Left forelimb (tissue), 1 donor: ENCODE measurements at places on chromosomes 7 and 10.

GRCh38 chr7:54839575-54840213 is 80.7 kb upstream of the SEC61G start:
- peak; percentile 71 for DNase-seq

GRCh38 chr7:7990441-7990761 is 21.8 kb downstream of the GLCCI1 start:
- DNase-seq, result no peak

GRCh38 chr7:20827172-20827571 is 40.5 kb upstream of the SP8 start:
- no peak for DNase-seq

- no peak for DNase-seq
These were observed 2.7 kb upstream of the PDCD4 start for GRCh38 chr10:110868981-110869380.

- no peak for DNase-seq
These were observed 9.7 kb downstream of the CD36 start for GRCh38 chr7:80648031-80648600.

GRCh38 chr10:88196291-88196690 is 332.9 kb downstream of the PTEN start:
- DNase-seq, result no peak

DNA sequence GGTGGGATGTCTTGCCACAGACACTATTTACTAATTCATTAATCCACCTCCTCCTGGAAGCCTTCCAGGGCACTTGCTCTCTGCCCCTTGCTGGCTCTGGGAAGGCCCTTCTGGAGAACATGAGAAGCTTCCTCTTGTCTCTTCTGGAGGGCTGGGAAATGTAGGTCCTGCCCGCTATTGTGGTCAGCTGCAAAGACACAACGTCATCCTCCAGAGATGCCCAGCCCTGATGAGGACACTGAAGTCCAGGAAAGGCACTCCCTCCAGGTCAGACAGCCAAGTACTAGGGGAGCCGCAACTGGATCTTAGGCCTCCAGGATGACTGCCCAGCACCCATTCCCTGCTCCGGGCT is 9.6 kb upstream of the TACR2 start:
- no peak for DNase-seq

DNA sequence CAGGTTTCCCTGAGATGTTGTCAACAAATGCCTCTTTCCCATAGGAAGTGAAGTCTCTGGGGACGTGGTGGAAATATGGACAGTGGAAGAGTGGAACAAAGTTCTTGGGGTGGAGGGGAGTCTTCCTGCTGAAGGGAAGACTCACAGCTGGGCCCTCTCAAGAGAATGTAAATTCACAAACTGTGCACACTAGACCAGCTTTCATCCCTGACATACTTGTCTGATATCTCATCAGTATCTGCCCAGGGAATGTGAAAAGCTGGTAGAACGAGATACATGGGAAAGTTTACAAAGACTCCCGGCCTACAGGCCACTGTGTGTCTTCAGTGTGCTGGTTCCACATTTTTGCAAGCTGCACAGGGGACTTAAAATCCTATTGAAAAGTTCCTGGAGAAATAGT is 16.7 kb upstream of the CCDC3 start:
- no peak for DNase-seq

DNA sequence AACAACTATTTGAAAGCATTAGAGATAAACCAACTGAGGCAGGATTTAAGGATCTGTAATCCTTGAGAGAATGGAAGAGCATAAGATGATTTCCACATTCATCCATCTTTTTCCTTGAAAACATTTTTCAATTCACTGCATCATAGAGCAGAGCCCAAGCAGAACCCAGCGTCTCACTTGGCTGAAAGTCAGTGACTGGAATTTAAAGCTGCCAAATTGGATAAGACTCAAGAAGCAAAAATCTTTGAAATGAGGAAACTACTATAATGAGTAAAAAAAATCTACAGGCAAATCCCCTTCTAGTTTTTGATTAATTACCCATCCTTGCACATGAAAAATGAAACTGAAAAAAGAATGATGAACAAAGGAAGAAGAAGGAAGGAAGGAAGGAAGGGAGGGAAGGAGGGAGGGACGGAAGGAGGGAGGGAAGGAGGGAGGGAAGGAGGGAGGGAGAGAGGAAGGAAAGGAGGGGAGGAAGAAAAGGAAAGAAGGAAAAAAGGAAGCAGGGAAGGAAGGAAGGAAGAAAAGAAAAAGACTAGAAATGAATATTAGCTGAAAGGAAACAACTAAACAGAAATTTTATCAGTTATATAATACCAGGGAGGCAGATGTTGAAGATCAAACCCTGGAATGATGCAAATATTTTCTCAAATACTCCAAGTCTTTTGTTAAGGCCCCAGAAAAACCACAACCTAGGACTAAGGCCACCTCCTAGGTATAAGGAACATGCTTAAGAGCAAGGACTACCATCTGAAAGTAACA is 336.3 kb upstream of the MAGI2 start:
- no peak for DNase-seq

DNA sequence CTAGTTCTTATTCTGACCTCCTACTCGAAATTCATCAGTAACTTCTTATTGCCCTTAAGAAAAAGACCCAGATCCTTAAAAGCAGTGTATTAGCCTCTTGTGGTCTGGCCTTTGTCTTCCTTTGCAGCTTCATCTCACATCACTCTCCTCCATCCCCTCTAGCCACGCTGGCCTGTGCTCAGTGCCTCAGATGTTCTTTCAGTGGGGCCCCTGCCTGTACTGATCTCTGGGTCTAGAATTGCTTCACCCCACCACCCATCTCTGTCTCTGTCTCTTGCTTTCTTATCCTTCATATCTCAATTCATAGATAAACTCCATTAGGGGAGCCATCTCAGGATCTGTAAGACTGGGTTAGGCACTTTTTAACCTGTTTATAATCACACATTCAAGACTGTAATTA is 1178.5 kb upstream of the C7orf33 start:
- DNase-seq, result no peak

DNA sequence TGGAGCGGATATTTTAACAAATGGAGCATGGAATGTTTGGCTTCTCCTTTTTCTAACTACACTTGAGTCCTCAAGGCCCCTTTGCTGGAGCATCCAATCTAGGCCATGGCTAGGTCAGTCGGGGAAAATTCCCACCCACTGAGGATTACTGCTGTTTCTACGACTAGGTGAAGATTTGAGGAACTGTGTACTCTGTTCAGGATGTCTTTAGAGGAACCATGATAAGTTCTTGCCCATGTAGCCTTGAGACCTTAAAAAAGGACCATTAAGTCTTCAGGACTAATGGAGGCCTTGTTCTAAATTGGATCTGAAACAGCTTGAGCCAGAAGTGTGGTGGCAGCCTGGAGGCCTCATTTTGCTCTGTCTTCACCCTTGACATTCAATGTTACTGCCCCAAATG is 6.2 kb downstream of the AGK start:
- no peak for DNase-seq

DNA sequence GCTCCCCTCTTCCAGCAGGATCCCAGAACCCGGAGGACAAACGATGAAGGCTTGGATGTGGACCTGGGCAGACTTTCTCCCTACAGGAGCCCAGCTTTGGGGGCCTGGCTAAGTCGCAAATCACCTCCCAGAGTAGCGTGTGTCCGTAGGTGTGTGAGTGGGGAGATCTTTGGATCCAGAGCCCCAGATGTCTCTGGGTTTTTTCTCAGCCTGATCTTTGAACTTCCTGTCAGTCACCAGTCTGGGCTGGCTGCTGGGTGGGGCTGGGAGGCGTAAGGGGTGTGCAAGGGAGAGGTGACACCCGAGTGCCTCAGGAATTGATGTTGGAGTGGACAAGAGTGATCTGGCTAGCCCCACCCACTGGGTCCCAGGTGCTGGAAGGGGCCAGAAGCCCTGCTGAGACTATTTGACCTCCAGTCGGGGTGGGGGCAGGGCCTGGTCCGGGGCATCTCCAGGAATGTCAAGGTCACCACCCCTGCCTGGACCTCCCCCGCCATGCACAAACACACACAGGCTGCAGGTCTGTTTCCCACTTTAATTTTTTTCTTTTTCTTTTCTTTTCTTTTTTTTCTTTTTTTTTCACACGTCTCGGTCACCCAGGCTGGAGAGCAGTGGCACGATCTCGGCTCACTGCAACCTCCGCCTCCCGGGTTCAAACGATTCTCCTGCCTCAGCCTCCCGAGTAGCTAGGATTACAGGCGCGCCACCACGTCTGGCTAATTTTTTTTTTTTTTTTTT is at the start of gene MOGAT3:
MOGAT3 (minus strand) TSS at position 175 of the 738 bp plus-strand sequence. CDS start 182 bp downstream, outside the sequence.
- DNase-seq, result no peak

- no peak for DNase-seq
These were observed 171.2 kb upstream of the CHRM2 start for GRCh38 chr7:136697271-136697670.

DNA sequence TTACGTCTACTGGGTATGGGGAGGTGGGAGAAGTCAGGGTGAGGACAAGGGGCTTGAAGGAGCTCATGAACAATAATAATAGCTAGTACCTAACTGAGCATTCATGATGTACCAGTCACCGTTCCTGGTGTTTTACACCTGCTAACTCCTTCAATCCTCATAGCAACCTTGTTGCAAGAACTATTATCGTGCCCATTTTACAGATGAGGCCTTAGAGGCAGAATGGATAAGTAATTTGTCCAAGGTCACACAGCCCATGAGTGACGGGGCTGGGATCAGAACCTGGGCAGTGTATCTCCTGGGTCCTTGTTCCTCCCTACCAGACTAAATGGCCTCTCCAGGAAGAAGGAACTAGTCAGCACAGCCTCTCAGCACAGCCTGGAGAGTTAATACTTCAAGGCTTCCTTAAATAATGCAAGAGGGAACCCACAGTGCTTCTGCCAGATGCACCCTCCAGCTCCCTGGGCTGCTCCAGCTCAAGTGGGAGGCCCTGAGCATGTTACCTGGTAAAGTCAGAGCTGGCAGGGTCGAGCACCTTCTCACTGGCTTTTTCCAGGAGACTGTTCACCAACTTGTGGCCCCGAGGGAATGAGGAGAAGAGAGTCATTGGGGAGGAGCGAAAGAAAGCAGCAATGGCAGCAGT is 28.8 kb downstream of the RRP12 start:
- no peak for DNase-seq

DNA sequence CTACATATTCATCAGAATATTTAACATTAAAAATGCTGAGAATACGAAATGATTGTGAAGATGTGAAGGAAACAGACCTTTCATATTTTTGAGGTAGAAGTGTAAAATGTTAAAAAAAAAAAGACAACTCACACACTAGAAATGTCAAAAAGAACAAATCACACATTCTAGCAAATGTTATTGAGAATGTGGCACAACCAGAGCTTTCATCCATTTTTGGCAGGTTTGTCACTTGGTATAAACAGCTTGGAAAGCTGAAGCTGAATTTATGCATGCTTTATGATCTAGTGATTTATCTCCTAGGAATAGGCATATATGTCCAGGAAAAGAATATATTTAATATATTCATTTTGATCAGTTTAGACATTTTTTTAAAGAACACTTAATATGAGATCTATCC is 784.9 kb upstream of the GHITM start:
- DNase-seq, result no peak

GRCh38 chr10:97427571-97428179 is 1.7 kb downstream of the PGAM1 start:
- no peak for DNase-seq

DNA sequence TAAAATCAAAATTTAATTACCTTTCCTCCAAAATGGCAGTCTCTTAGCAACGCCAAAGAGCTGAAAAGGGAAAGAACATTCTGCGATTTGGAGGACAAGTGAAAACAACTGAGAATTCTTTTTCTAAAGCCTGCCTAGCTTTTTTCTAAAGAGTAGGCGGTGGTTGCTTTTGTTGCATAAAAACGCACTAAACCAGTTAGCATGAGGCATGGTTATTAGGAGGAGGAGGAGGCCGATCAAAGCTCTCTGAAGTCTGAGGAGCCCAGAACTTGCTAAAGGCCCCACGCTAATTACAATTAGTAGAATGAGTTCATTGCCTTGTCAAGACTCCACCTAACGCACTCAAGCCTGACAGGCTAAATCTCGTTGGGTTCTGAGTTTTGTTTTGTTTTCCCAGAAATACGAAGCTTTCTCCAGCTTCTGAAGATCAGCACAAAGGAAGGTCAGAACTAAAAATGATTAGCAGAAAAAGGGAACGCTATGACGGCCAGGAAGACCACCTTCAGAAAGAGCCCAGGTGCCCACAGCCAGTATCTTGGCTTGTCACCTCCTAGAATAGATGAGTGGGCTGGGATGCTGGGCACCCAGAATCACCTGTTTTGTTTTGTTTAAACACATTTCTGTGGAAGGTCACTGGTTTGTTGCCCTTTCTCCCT is 72.0 kb downstream of the FGFR2 start:
- no peak for DNase-seq

DNA sequence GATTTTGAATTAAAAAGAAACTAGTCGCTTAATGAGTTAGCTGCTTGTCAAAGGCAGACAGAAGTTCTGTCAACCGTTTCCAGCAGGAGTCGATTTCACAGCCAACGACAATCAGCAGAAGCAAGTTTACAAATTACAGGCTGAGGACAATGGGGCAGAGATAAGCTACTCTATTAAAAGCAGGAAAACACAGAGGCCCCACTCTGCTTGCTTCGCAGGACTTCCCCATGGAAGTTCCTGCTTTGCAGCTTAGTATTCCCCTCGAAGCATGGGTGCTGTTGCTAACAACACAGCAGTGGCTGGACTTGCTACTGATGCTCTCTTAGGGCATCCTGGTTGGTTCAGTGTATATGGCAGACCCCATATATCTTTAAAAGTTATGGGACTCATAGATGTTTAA is 50.8 kb upstream of the KLF6 start:
- DNase-seq, result no peak

DNA sequence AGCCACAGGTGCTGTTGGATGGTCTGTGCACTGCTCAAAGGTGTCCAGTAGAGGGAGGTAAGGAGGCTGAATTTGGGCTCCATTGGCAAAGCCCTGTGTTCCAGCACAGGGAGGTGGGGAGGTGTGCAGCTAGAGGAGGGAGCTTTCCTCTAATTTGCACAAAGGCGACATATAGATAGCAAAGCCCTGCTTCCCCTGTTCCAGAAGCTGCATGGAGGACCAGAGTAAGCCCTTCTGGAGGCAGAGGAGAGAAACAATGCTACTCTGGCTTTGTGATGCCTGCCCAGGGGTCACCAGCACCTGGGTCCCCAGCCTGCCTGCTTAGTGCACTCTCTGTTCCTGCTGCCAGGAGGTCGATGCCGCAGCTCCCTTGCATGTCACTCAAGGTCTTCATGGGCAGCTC is 3.4 kb upstream of the ARHGAP22 start:
- no peak for DNase-seq

DNA sequence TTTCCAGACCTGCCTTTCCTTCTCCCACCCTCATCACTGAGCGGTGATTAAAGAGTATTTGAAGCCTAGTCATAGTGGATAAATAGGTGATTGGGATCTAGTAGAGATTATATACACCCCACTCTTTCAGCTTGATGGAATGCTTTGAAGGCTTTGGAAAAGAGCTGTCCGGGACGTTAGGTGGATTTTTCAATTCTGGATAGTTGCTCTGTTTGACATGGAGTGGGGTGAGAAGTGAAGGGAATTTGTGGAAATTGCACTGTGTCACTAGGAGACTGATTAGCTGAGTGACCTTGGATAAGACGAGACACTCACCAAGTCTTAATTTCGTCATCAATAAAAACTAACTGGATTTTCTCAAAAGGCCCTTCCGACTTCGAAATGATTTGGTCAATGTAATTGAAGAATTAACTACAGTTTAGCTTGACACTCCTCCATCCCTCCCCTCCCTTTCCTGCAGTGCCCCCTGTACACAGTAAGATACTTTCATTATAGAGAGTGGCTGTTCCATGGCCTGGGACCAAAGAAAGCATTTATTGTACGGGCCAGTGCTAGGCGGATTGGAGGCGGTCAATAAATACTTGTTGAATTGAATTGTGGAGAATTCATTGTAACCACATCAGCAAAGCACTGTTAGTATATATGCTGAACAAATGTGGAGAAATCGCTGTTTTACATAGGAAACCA is 962 bp downstream of the ZKSCAN1 start:
- DNase-seq, result no peak

GRCh38 chr7:51082096-51082840 is 234.3 kb downstream of the COBL start:
- DNase-seq, result no peak
